ENCODE measurements at places on chromosomes 5 and 9.

GRCh38 chr5:151408591-151409230, 38.7 kb upstream of the SLC36A1 start:
- DNase-seq = no peak

DNA sequence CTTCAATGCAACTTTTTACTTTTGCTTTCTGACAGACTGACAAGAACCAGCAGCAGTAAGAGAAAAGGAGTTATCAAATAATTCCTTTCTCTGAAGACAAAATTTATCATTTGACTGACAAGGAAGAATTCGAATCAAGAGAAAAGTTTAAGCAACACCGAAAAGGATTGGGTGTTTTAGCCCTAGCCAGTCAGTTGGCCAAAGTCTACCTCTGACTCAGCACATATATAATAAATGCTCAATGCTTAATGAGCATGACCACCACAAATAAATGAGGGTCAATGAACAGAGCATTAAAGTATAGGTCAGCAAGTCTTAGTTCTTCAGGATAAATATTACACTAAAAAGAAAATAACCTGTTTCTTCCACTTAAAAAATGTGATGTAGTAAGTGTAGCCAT, 1603.5 kb upstream of the C9orf72 start:
- no peak for DNase-seq

GRCh38 chr5:144139586-144139985, 30.9 kb downstream of the YIPF5 start:
- DNase-seq = no peak

GRCh38 chr5:6522331-6522730, 73.7 kb downstream of the UBE2QL1 start:
- no peak for DNase-seq

DNA sequence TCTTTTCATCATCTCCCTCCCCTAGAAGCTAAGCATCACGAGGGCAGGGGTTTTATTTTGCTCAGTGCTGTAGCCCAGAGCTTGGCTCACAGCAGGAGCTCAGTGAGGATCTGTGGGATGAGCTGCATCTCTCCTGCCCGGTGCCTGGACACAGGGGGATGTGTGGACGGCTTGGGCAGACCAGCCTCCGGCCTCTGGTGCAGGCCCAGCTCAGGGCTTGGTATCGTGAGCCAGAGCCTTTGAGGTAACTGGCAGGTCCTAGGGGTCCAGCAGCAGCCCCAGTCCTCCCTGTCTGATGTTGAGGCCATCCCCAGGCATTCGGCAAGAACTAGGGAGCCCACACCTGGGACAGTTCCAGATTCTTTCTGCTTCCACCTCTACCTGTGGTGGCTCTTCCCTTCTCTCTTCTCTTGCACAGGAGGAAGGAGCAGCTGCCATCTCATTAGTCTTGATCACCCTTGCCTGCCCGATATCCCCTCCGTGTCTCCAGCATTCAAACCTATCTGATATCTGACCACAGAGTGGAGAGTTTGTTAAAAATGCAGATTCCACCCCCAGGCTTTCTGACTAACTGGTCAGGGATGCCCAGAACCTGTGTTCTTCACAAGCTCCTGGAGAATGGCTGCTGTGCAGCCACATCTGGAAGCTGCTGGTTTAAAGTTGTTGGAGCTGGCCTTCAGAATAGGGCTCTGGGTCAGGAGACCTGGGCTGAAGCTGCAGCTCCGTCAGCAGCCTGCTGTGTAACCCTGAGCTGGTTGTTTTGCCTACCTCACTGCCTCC, 7.9 kb upstream of the SLC6A7 start:
- DNase-seq = no peak

DNA sequence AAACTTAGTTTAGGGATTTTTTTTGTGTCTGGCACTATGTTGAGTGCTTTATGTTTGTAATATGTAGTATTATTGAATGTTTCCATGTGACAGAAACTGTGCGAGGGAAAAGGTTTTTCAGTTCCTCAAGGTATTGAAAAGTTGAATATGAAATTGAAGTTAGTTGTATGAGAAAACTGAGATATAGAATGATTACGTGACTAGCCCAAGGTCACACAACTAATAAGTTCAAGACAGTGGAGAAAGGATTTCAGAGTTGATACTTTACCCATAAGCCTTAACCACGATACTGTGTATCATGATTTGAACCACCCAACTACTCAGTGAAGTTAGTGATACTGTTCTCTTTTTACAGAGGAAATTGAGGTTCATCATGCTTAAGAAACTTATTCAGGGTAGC, 5.7 kb downstream of the NIPBL start:
- DNase-seq = no peak

DNA sequence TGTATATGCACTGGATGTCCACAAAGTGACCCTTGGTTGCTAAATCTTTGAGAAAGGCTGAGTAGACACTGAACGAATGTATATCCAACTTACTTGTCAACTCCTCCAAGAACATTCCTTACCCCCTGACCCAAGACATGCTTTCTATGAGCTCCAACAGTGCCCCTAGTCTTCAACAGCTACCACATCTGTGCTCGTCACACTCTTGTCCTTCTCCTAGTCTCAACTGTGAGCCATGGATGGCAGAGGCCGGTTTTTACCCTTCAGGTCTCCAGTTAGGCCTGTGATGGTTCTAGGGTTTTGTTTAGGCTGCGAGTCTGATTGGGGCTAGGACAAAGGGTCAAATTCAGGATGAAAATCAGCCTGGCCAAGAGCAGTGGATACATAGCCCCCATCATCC, 19.0 kb upstream of the GPX3 start:
- no peak for DNase-seq

GRCh38 chr5:175700991-175701390, 43.1 kb downstream of the HRH2 start:
- DNase-seq = no peak

GRCh38 chr9:132288361-132288760, 66.4 kb downstream of the SETX start:
- DNase-seq = no peak

DNA sequence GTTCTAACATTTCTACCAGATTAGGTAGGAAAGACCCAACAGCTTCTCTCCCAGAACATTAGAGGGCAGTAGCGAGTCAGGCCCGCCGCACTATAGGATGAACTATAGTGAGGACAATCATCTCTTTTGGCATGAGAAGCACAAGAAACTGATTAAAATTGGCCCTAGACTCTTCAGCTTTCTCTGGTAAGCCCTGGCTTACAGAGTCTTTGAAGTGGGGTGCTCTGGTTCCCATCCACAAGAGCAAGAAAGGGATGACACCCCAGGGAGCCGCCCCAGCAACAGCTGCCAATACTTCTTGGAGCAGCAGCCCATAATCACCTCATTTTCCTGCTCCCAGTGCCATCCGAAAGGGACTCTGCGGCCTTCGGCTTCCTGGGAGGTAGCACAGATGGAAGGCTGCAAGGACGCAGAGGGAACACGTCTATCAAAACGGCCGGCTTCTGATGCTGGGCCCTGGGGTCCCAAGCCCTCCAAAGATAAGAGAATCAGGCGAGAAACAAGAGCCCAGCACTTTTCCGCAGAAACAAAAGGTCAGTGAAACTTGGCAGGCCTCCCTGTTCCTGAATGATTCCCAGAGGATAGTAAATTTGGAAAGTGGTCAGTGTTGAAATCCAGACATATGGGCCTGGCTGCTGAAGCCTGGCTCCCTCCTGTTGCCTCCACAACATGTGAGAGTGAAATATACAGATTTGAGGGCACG, 69.3 kb downstream of the HSD17B3 start:
- peak; percentile 1 for DNase-seq

DNA sequence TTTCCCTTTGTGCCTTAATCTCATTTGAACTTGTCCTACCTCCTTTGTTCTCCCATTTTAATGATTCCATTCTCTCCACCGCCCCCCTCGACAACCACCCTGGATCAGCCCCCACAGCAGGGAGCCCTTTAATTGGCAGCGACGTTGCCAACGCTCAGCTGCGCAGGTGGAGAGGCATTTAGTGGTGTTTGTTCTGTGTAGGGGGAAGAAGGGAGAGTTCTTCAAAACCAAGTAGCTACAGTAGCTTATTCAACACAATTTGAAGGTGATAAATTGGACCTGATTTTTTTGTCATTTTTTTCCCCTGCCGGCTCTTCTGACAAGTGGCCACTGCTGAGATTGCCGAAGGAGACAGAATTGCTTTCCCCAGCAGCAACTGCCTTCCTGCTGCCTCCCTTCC, 499.1 kb downstream of the CDK5RAP2 start:
- peak; percentile 66 for DNase-seq

GRCh38 chr9:136370037-136370436, 3.4 kb downstream of the CARD9 start:
- no peak for DNase-seq

DNA sequence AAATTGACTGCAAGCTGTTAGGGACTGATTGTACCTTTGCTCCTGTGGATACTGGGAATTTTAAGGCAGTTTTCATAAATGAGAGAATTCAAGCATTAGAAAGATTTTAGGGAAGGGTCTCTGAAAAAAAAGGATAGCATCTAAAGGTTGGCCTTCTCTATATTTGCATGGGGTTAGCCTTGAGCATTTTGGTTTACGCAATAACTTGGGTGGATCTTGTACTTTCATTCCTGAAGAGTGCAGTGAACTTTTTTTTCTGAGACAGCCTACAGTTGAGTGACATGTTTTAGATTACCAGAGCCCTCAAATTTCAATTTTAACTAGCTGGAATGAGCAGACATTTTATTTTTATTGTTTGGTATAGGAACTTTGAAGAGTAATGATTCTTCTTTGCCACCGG, 91.6 kb upstream of the NR3C1 start:
- no peak for DNase-seq

GRCh38 chr5:91359962-91360609, 23.0 kb downstream of the ARRDC3 start:
- DNase-seq = no peak

- no peak for DNase-seq
These were observed 27.5 kb downstream of the ZNF618 start for GRCh38 chr9:113903514-113904077.

DNA sequence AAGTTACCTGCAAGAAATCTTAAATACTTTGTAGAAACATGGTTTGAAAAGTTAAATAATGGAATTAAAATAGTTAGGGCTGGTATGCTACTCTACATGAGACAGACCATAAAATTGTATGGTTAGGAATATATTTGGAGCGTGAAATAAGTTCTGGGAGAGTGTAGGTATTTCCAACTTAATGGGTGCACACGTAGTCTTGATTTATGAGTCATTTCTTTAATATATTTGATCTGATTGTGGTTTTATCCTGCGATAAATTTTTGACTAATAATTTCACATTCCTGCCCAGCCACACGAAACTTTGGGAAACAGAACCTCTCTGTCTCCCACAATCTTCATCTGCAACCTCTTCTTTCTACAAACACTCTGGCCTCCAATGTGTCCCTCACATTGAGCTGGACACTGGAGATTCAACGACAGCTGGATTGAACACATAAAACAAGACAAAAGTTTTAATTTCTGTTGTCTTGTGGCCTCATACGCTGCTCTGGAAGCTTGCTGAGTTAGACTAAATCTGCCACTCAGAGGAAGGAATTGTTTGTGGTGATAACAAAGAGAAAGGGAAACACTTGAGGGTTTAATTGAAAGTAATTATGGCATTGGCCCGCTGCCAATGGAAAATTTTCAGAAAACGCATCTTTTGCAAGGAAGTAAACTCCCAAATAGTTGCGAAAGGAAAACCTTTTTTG, 201.8 kb upstream of the ZNF608 start:
- peak; percentile 24 for DNase-seq

- DNase-seq = no peak
These were observed 83.5 kb downstream of the PTCH1 start for GRCh38 chr9:95433096-95433819.

DNA sequence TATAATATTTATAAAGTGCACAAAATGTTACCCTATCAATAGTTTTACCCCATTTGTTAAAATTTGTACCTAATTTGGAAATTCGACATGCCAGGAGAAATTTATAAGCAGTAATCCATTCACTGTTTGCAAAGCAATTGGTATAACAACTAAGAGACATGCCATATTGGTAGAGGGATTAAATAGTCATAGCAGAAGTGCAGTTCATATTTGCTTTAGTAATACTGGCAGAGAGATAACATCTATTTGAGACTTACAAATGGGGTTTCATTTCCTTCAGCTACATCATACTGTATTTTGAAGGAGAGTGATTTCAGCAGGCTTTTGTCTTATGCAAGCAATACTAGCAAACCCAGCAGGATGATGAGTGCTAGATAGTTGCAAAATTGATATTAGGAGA, 610.4 kb upstream of the CDH10 start:
- DNase-seq = peak; percentile 44

- no peak for DNase-seq
These were observed 136.3 kb downstream of the TTLL11 start for GRCh38 chr9:121956808-121957207.

- DNase-seq = no peak
These were observed 303.1 kb upstream of the PTGER4 start for GRCh38 chr5:40376566-40376965.

DNA sequence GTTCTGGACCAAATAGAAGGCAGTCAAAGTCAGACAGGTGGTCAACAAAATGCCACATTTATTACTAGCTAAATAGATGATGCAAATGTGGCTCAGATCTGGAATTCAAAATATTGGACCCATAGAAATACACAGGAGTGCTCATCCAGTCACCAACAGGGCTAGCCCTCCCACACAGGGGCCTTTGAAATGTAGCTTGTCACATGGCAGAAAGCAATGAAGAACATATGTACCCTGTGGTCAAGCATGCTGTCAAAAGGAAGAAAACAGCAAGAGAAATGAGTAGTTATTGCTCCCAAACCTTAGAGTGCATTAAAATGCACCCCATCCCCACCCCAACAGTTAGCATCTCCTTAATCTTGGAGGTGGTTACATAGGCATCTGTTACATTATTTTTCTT, 20.9 kb upstream of the CCDC112 start:
- DNase-seq = no peak

DNA sequence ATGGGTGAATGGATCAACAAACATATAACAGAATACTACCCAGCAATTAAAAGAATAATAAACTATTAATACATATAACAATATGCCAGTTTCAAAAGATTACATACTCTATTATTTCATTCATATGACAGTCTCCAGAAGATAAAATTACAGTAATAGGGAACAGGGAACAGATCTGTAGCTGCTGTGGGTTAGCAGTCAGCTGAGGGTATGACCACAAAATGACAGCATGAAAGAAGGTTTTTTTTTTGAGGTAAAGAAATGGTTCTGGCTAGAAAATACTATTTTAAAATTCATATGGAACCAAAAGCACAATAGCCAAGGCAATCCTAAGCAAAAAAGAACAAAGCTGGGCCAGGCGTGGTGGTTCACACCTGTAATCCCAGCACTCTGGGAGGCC, 73.0 kb upstream of the NR5A1 start:
- no peak for DNase-seq

DNA sequence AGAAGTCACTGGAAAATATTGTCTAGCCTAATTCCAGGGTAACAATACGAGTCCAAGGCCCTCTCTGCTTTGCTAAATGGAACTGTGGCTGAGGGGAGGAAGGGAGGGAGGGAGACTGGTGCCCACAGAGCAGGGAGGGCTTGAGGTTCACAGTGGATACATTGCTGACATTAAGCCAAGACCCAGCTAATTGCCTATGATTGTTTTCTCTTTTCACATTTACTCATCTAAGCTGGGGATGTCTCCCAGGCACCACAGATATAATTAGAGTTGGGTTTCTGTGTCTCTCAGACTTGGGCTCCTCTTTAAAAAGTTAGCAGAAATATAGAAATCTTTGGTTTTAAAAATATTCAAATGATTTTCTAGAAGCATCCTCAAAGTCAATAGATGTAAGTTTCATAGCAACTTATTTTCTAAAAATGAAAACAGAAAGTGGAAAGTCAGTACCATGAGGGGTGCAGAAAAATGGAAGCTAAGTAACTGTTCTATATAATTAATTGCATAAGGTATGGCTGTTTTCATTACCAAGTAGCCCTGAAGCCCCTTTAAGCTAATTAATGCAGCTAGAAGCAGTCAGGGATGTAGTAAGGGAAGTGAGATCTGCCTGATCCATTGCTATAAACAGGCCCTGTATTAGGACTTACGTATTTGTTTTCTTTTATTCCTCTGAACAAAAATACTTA, 259.8 kb downstream of the NDUFS4 start:
- no peak for DNase-seq

Data from NCI-H1436 (cell line).